ENCODE measurements at places on chromosomes 2 and 18.

DNA sequence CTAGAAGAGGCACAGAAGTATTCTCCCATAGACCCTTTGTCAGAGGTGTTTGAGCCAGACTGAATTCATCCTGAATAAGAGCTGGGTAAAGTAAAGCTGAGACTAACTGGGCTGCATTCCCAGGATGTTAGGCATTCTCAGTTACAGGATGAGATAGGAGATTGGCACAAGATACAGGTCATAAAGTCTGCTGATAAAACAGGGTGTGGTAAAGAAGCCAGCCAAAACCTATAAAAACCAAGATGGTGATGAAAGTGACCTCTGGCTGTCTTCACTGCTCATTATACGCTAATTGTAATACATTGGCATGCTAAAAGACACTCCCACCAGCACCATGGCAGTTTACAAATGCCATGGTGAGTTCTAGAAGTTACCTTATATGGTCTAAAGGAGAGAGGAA is 364.9 kb upstream of the TMEFF2 start:
- DNase-seq: no peak

DNA sequence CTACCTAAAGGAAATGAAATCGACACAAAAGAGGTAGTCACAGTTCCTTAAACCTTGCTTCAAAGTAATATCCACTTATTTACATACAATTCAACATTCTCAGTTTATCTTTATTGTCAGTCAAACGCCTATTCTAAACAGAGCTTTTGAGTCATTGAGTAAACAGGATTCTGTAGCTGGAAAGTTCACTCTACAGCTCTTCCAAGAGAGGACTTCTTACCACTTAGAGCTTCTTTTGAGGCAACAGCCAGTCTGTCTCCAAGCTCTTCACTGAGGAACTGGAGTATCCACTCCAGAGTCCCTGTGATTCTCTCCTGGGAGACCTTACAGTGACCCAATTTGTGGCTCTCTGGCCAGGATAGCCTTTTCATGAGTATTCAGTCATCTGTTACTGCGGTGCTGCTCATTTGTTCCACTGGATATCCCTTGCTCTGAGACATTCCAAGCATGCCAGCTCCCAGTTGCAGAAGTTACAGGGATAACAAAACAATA is 210.9 kb upstream of the OSR1 start:
- no peak for DNase-seq

- DNase-seq: no peak
Observed at GRCh38 chr2:27866237-27866636, 23.9 kb downstream of the RBKS start.

DNA sequence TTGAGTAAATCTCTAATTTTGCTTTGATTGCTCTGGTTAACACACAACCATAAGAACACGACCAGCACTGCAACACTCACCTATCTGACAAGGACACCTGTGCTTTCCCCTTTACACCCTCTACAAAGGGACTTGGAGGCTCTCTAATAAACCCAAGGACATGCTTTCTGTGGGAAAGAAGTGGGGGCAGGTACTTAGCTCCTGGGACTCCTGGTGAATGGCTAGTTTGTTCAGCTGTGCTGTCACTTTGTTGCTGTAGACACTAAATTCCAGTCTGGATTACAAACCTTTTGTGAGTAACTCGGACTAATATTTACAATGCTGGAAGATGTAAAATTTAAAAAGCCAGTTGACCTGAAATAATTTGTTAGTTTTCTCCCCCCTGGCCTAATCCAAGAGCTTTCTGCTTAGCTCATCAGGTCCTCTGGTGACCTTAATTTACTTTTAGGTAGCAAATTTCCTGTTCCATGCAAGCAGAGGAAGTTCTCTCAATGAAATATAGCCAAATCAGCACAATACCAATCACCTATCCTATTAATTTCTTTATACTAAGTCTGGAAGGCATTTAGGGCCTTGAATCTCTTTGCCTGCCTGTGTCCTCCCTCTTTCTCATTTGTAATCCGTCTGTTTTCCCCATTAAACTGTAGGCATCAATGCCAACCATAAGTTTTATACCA is 67.5 kb downstream of the PLCL1 start:
- no peak for DNase-seq

DNA sequence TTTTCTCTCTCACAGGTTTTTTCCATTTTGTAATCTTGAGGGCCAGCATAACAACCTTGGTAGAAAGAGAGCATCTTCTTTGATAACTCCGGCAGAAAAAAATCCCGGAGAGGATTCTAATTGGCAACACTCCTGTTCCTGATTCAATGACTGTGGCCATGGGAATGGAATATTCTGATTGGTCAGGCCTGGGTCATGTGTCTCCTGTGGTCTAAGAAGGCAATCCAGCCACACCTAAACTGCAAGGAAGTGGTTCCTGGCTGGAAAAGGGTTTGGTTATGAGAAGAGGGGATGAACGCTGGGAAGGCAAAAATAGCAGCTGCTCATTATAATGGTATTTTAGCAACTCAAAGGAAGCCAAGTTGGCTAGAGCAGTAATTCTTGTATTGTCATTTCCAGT is 24.8 kb upstream of the ZNF638 start:
- DNase-seq: no peak

DNA sequence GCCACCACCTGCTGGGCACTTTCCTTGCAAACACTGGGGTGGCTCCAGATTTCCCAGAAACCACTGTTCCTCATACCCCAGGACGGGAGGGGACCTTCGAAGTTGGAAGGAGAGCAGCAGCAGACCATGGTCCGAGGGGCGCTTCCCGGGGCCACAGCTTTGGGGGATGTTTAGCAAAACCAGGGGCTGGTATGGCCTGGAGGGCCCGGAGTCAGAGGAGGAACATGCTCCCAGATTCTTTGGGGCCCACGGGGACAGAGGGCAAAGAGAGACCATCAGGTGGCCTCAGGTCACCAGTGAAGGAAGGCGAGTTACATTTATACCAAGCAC is 25.3 kb downstream of the HS6ST1 start:
- DNase-seq: no peak

GRCh38 chr2:9967053-9967775 is 15.7 kb downstream of the GRHL1 start:
- no peak for DNase-seq

DNA sequence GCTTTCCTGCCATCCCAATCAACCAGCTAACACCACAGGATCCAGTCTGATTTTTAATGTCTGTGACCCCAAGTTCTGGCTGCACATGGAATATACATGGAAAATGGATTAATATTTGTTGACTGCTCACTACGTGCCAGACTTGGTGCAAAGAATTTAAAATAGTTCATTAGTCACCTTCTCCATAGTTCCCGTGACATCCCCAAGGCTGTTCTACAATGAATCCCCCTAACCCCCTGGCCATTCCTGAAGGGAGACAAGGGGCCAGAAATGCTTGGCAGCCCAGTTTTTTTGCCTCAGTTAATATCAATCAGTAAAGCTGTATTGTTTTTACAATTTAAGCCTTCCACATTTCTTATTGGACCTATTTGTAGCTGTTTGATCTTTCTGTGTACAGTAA is 71.0 kb upstream of the ST3GAL5 start:
- DNase-seq: no peak

DNA sequence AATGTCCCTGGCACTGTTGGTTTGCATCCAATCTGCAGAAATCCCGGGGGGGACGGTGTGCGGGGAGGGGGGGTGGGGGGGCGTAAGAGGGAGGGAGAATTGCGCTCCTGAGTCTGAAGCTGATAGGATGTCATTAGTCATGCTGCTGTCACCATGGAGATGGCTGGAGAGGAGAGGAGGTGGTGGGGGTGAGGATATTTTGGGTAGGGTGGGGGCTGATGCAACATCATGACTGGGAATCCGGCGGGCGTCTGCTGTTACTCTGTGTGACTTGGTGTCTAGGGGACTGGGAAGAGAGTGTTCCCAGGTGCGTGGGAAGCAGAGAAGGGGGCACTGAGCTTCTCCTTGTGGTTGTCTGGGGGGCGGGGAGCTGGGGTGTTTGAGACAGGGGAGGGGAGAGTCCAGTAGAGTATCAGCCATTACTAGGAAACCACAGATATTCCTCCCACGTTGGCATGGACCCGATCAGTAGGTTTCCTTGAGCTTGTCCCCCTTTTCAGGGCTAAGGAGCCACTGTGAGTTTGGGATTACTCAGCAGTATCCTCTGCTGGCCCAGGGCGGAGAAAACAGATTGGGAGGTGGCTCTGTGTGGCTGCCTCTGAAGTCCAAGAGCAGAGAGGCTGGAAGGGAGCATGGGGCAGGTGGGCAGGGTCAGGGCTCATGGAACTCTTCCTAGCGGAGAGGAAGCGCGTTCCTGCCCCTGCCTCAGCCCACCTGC is 18.9 kb downstream of the TET3 start:
- no peak for DNase-seq

GRCh38 chr2:9221223-9221622 is 14.6 kb downstream of the ASAP2 start:
- DNase-seq: no peak

GRCh38 chr2:8165550-8165949 is 516.3 kb upstream of the ID2 start:
- DNase-seq: no peak

GRCh38 chr18:78115896-78116561 is 863.6 kb upstream of the SALL3 start:
- DNase-seq: no peak

DNA sequence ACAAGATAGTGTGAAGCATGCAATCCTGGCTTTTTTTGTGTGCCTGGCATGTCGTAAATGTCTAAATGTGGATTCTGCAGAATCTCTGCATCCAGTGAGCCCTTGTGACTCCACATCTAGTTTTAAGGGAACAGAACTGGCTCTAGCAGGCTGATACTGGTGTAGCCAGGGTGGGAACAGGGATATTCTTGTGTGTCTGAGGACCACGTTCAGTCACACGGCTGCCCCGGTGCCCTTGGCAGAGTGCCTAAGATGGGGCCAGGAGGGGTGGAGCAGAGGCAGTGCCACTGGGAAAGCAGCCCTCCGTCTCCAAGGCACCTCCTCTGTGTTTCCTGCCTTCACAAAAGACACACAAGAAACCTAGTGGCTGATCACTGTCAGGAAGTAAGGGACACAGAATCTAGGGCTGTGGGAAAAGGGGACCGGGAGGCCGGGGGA is 91.5 kb upstream of the PARD3B start:
- DNase-seq: no peak

DNA sequence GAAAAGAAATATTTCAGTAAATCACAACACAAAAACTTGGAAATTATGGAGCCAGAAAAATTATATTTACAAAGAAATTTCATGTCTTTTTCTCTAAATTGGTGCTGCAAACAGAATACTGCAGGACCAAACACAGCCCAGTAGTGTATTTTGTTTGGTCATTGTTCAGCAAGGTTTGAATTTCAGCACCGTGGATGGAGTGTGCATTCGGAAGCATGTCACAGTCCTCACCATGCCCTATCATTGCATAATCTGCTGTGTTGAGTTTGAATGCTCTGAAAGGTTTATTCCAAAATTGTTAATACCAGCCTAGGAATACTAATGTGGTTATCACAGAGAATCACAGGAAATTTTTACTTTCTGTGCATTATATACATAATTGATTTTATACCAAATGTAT is 296.7 kb downstream of the METTL4 start:
- DNase-seq: no peak

DNA sequence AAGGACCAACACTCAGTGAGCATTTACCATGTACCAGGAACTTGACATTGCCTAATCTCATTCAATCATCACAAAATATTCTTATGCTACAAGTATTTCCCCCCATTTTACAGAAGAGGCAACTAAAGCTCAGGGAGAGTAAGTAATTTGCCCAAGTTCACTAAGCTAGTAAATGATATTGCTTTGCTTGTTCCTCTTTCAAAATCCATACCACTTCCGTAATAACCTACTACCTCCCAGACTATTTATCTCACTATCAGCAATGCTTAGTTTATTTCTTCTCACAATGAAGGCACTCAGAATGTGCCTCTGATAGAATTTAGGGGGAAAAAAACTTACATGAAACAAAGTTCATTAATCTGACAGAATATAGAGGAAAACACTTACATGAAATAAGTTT is 1070.9 kb upstream of the FANCL start:
- DNase-seq: no peak

- DNase-seq: no peak
Observed at GRCh38 chr18:46169464-46169941, 65.3 kb downstream of the HAUS1 start.

- DNase-seq: no peak
Observed at GRCh38 chr2:140759426-140760156, 1371.2 kb downstream of the LRP1B start.

DNA sequence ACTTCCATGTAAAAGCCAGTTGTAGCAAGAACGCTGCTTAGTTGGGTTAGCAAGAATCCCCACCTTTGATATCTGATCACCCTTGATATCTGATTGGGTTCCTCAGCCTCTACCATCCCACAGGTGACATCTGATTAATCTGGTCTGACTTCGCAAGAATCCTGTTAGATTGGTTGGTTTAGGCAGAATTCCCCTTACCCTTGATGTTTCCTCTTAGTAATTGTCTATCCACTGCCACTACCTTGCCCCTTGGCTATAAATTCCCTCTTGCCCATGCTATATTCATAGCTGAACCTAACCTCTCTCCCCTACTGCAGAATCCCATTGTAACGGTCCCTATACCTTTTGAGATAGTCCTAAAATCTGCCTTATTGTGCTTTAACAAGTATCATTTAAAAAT is 33.1 kb downstream of the PRKRA start:
- no peak for DNase-seq

DNA sequence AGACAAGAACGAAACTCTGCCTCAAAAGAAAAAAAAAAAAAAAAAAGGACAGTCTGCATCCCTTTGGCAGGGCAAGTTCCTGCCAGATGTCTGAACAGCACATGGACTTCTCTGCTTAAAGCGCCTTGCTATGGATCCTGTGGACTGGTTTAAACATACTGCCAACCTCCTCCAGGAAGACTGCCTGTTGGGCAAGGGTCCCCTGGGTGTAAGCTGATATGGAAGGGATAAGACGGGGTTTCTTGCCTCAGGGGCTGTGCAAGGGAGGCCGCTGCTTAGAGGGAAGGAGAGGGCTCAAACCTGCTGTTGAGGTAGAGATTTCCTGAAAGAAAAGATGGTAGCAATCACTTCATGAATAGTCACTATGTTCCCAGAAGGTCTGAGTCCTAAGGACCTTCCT is 22.2 kb downstream of the SKA1 start:
- DNase-seq: no peak

- no peak for DNase-seq
Observed at GRCh38 chr2:13227578-13227977, 510.8 kb downstream of the TRIB2 start.

- DNase-seq: no peak
Observed at GRCh38 chr2:102180687-102180999, 6.2 kb upstream of the IL1RL2 start.

DNA sequence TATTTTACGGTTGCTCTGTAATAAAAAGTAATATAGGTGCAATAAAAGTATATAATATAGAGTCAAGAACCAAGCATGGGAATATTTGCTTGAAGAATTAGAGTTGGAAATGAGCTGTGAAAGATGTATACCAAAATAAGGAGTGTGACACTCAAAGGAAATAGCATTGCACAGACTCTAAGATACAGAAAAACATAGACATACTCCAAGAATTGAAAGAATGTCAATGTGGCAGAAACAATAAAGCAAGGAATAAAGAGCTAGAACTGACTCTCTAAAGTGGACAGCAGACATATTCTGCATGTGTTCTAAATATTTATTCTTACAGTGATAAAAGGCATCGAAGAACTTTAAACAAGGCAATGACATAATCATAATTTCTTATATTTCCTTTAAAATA is 561.1 kb upstream of the SETBP1 start:
- no peak for DNase-seq
